ENCODE measurements at places on chromosomes 6 and 20.

DNA sequence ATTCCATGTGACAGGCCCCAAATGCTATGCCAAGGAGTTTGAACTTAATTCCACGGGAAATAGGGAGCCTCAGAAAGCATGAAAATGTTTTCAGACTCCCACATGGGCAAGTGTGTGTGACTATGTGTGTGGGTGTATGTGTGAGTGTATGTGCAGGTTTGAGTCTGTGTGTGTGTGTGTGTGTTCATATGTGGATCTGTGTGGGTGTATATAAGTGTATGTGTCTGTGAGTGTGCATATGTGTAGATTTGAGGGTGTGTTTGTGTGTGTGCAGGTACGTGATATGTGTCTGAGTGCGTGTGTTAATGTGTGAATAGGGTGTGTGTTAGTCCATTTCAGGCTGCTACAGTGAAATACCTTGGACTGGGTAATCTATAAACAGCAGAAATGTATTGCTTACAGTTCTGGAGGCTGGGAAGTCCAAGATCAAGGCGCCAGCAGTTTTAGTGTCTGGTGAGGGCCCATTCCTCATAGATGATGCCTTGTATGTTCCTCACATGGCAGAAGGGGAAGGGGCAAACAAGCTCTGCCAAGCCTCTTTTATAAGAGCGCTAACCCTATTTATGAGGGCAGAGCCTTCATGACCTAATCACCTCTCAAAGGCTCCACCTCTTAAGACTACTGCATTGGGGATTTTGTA is 181.1 kb upstream of the TAB2 start:
- no peak for DNase-seq

DNA sequence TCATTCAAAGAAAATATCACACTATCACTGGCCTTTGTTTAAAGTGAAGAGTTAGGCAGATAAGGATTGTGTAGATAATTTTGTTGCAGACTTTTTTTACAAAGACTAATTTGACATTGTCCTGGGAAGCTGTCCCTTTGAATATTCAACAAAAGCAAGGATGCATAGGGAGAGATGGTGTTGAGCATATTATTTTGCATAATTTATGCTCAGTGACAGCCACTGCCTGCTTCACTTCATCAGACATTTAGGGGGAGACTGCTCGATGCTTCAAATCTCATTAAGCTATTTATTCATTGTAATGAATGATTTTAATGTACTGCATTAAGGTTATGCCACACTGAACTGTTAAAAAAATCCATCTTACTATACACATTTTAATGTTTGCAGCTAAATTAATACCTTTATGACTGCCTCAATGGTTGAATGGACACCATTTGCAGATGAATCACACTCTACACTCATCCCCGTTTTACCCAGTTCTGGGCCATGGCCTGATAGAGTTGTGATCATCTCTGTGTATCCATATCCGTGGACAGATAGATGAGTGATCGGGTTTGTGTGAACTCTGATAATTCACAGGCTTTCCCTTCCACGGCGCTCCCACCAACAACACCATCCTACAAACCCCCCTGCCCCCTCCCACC is 128.0 kb downstream of the CDH4 start:
- DNase-seq, result no peak

DNA sequence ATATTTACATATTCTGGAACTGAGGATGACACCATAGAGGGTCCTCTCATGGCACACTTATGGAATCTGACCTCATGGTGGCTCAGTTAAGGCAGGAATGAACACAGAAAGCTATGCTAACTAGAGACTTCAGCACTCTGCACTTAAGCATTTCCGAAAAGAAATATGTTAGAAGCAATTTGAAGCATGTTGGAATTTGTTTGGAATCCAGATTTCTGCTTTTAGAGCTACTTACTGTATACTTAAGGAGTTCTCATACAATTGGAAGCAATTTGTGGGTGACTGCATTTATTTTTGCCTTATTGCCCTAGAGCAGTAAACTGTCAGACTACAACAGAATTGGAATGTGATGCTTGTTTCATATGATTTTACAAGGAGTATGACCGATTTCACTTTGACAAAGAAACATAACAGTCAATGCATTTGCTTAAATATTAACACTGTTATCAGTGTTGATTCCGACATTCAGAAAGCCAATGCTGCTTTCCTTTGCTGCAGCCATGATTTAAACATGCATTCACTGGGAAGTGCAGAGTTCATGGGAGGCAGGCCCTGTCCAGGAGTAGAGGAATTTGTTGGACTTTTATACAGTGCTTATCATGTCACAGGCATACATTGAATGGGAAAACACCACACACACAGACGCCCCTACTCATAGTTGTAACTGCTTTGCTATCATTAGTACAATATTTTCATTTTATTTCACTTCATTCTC is 244.4 kb downstream of the SAMD5 start:
- DNase-seq, result no peak

DNA sequence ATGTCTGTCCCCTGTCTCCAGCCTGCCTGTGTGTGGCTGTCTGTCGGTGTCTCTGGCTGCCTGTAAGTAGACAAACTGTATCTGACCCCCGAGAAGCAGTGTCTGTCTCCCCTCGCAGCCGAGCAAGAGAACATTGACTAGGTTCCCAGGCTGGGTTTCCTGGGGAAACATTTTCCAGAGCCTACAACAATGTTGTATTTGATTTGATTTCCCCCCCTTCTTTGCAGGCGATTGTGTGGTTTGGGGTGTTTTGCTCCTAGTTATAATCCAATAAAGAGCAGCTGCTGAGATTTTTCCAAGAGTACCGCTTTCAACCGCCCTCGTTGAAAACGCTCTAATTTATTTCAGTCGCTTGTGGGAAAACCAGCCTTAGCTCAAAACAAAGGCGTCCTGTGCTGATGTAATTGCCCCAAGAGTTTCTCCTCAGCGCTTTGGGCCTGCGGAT is 92.6 kb downstream of the CDC5L start:
- no peak for DNase-seq

- no peak for DNase-seq
These were observed 397 bp downstream of the WDR27 start for GRCh38 chr6:169701311-169701953.

DNA sequence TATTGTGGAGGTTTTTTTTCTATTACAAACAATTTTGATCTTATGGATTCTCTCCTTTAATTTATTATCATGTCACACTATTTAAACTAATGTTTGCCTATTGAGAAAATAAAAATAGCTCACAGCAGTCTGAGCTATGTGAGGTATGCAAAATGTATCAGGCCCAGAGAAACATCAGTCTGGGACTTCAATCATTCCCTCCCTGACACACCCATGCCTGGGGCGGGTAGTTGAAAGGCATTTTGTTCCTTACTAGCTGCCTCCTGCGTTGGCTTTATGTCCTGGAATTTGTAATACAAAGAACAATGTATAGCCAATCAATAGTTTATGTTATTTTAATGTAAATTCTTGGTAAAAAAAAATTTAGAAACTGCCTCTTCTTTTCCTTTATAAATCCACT is 403.3 kb downstream of the EPM2A start:
- DNase-seq, result no peak

GRCh38 chr20:17295151-17295726 is 68.4 kb downstream of the PCSK2 start:
- no peak for DNase-seq

DNA sequence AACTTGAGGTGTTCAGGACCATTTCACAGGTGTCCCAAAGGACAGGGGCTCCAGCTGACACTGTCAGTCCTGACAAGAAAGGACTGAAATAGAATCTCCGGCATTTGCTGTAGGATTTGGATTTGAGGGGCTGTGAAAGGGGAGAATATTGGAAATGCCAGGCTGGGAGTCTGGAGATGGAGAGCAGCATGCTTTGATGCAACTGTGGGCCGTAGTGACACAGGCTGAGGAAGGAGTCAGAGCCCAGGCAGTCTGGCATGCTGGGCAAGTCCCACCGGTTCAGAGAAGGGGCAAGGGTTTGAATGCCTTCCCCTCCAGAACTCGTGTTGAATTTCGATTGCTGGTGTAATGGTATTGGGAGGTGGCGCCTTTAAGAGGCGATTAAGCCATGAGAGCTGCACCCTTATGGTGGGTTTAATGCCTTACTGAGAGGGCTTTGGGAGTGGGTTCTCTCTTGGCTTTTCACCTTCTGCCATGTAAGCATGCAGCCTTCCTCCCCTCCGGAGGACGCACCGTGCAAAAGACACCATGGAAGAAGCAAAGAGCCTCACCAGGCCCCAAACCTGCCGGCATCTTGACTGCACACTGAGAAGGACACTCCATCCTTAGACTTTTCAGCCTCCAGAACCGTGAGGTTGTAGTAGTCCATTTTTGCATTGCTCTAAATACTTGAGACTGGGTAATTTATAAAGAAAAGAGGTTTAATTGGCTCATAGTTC is 9.4 kb upstream of the PYGB start:
- no peak for DNase-seq
